ENCODE measurements at places on chromosomes 2 and 18.

DNA sequence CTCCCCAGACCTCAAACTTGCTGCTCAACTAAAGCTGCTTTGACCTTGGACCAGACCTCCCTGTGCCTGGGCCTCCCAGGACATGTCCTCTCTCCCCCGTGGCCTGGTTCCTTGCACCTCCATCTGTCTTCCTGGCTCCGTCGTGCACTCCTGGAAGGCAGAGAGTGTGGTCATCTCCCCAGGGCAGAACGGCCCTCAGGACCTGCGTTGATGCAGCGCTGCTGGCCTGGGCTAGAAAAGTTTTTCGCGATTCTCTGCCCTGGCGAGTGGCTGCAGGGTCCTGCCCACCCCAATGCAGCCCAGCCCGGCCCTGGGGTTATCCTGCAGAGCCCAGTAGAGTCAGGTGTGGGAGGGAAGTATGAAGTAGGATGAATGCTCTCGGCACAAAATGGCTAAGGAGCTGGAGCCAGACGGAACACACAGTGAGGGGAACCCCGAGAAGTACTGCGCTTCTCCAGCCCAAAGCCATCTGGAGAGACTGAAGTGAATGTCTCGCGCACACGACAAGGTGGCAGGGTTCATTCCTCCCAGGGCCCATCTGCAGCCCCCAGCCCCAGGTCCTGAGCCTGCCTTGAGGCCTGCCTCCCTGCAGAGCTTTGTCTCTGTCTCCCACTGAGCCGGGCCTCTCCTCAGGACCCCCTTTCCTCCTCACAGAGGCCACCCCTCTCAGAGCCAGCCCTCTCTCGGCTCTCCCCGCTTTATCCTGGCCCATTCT lies 41.7 kb downstream of the ATOH8 start:
- DNase-seq = no peak

GRCh38 chr2:1398191-1398590 lies 15.1 kb upstream of the TPO start:
- DNase-seq = no peak

- DNase-seq = no peak
Observed at GRCh38 chr2:159051133-159051532, 82.7 kb downstream of the TANC1 start.

- DNase-seq = no peak
Observed at GRCh38 chr2:12451726-12452125, 265.0 kb upstream of the TRIB2 start.

GRCh38 chr2:223800908-223801307 lies 36.5 kb downstream of the AP1S3 start:
- DNase-seq = no peak

DNA sequence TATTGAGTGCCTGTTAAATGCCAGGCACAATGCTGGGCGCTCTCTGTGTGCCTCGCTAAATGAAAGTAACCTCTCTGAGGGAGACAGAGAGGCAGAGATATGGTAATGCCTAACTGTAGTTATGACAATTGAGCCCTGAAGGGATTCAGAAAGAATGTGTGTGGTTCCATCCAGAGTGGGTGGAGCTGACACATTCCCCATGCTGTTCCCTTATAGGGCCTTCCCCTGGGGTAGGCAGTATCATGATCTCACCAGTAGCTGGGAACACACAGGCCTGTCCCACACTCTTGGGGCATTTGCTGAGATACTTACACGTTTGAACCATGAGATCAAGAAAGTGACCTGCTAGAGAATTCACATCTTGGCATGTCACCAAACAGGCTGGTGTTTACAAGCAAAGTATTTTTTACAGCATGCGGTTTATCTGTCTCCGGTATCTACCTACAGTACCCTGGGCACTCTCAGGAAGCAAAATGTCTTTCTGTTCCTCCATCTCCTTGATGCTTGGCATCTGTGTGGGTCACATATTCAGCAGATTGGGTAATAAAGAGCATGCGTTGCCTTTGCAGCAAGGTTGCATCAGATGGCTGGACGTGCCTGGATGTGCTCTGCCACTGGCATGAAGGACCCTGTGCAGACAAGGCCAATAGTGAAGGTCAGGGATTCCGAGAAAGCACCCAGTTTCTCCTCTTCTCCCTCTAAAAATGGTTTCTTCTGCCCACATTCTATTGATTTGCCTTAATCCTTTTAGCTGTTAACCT lies 9.4 kb downstream of the CTIF start:
- no peak for DNase-seq

- DNase-seq = no peak
Observed at GRCh38 chr2:207184348-207184747, 18.6 kb upstream of the KLF7 start.

- no peak for DNase-seq
Observed at GRCh38 chr2:195337597-195337996, 319.4 kb upstream of the SLC39A10 start.

DNA sequence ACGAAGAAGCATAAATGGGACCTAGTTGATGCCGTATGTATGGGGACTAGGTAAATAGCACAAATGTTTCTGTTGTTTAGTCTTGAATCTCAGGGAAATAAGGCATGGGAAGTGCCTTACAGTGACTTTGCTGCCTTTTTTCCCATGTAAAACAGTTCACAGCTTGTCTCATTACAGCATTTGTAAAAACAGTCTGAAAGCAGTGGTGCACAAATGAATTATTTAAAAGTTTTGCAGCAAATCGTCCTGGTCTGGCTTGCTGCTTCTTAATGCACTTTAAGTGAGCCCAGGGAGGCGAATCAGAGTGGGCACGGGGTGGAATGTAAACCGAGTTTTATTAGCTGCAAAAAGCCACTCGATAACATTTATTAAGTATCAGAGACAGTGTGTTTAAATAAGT lies 302.0 kb upstream of the ETAA1 start:
- DNase-seq = no peak

GRCh38 chr18:2869207-2869606 lies 22.4 kb downstream of the EMILIN2 start:
- no peak for DNase-seq

- DNase-seq = no peak
Observed at GRCh38 chr18:63140038-63140450, 179.5 kb downstream of the BCL2 start.

- no peak for DNase-seq
Observed at GRCh38 chr2:43469094-43469493, 126.7 kb downstream of the THADA start.

GRCh38 chr2:119485336-119486110 lies 38.8 kb downstream of the SCTR start:
- DNase-seq = no peak

- DNase-seq = no peak
Observed at GRCh38 chr18:35043207-35043606, 2.0 kb downstream of the MAPRE2 start.

DNA sequence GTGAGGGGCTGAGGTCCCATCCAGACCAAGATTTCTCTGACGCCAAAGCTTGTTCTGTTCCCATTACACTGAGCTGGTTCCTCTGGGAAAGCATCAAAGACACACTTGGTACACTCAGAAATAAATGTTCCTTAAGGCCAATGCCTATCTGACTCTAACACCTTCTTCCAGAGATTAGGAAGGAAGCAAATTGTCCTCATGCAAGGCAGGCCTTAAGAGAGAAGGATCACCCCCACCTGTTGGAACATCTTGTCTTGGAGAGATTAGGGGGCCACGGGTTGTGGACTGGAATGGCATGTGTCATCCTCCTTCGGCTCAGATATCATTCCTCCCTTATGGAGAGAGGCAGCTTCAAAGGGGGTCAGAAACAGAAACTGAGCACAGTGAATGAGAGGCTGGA lies 100.2 kb downstream of the ANKRD44 start:
- no peak for DNase-seq

DNA sequence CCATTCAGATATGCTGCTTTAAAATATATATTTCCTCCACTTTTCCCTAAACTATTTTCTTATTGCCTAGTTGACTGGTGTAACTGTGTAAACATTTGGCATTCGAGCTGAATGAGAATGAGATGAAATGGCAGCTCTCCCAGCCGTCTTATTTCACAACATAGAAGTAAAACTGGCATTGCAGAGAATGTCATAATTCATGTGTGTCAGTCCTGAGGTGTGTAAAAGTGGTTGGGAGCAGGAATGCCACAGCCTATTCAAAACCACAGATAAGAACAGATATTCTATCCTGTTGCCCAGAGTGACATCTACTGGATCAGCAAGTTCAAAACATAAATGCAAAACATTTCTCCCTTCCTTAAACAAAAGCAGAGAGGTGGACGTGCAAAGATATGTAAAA lies 565.5 kb upstream of the CHAC2 start:
- DNase-seq = no peak

GRCh38 chr2:172056293-172056692 lies 29.0 kb upstream of the DLX1 start:
- DNase-seq = no peak

DNA sequence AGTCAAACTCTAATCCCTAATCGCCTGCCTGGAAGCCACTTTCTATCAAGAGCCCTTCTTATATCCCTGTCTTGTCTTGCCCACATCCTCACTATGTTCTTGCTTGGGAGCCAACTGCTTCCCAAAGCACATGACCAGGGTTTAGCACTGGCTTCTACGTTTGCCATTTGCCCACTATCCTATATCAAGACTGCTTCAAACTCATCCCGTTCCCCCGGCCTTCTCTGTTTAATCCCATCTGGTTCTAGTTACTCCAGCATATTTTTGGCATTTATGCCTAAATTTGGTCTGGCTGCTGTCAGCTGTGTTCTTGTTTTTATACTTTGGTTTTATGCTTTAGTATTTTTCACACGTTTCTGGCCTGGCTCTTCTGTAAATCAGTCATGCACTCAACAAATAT lies 40.2 kb downstream of the POLR1A start:
- no peak for DNase-seq

DNA sequence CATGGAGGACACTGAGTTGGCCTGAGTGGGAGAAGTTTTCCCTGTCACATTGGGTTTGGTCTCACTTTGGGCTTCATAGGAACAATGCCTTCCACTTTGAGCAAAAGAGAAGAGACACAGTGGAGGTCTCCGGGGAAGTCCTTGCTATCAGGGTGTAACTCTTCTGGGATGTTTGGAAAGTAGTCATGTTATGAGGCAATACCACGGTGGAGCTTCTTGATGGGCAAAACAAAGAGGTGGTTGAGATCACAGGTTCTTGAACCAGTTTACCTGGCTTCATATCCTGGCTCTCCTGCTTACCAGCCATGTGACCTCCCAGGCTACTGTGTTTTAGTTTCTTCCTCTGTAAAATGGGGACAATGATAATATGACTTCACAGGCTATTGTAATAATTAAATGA lies 478.6 kb downstream of the SLC4A3 start:
- DNase-seq = no peak

GRCh38 chr2:19916385-19916950 lies 14.7 kb upstream of the TTC32 start:
- DNase-seq = no peak

DNA sequence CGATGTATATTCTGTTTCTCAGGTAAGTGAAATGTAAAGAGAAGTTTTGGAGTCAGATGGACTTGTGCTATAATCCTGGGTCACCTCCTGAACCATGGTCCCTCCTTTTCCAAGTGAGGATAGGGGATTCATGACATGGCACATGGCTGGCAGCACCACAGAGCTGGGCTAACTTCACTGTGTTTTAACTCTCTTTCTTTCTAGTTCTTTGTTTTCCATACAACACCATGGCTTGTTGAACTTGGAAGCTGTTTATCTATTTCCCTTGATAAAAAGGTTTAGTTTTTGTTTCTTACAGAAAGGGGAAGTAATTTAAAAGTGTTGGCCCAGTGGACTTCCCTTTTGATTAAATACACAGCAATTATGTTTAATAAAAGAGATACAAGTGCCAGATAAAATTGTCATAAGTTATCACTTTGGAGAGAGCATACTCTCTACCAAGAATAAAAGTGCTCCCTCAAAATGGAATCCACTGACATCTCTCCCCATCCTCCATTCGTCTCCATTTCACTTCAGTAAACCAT lies 90.4 kb downstream of the PLCL1 start:
- DNase-seq = no peak

GRCh38 chr2:204655101-204655500 lies 109.8 kb downstream of the PARD3B start:
- DNase-seq = no peak

GRCh38 chr18:62140259-62140658 lies 46.6 kb downstream of the PIGN start:
- DNase-seq = no peak

DNA sequence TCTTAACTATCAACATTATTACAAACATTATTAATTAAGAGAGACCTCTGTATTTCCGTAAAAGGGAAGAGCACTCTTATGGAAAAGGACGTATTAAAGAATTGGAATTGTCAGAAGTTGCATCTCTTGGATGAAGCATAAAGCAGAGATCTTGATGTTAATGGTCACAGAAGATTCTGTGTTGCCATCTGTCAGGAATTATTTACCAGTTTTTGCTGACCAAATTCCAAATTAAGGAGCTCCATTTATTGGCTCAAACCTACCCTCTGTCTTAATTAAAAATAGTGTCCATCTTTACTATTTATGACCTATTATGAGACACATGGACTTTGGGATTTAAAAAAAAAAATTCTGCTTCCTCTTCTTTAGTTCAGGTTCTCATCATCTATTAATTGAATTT lies 232.1 kb downstream of the ARHGAP15 start:
- no peak for DNase-seq

- DNase-seq = no peak
Observed at GRCh38 chr2:231521443-231521842, 8.8 kb downstream of the NMUR1 start.

DNA sequence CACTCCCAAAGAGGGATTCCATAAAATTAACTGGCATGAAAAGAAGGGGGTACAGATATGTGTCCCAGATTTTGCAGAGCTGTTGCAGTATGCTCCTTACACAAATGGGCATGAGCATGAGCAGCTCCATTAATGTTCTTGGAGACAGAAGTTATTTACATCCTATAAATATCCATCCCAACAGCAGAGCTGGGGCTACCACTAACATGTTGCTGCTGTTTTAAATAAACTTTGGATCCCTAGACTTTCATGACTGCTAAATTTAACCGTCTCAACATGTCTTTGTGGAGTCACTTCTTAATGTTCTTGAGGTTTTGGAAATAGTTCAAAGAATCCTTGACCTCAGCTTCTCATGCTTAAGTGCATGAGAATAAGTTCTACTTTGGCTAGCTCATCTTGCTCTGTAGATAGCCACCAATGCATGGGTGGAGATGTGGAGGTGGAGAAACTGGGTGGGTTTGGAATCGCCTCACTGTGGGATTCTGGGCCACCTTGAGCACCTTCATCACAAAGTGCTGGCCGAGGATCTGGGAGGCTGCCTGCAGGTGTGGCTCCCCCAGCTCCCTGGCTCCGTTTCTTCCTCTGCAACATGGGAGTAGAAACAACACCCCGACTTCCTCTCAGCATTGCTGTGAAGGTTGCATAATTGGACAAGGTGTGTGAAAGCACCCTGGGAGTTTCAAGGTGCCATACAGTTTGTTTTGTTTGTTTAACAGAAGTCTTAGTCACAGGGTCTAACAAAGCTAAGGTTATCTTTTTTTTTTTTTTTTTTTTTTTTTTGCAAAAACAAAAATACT lies 307.2 kb downstream of the MYCN start:
- DNase-seq = no peak

- DNase-seq = no peak
Observed at GRCh38 chr18:46291149-46291548, 187.0 kb downstream of the HAUS1 start.

DNA sequence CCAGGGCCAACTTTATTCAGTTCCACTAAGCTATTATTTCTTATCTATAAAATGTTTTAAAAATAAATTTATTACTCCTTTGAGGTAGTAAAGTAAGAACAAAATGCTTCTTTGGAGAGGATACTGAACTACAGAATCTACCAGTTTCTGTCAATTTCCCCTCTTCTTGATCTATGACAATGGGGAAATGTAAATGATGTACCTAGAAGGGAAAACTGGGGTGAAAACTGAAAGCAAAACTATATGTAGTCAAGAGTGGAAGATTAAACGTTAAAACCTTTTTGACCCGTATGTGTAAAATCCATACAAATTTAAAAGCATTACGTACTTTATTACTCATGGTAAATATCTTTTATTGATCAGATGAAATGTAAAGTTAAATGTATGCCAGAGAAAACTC lies 1287.8 kb upstream of the TMEFF2 start:
- DNase-seq = no peak

Measured in activated gamma-delta T cell (primary cell).